SIG-M5 (cell line): ENCODE measurements at places on chromosomes 1 and 21.

DNA sequence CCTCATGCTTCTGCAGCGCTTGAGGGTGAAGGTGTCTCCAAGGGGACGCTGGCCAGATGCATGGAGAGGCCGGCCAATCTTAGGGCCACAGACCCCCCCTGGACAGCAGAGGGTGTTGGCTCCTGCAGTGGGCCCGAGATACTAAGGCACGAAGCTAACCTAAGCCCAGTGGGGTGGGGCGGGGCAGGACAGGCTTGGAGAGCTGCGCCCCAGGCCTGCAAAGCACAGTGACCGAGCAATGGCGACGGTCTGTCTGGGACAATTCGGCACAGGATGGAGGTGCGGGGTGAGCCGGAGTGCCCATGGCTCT lies 1.3 kb downstream of the FNDC10 start:
- no peak for DNase-seq

DNA sequence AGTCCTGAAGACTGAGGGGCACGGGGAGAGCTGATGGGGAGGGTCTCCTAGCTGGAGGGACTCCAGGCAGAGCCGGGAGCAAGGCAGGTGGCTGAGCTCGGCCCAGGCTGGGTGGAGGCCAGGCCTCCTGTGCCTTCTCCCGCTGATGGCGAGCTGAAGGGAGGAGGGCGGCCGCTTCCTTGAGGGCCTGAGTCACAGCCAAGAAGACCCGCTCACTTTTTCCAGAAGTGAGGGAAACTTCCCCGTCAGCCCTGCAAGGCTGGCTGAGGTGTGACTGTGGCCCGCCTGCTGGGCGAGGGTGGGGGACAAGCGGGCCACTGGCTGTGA lies 1.7 kb upstream of the VWA1 start:
- no peak for DNase-seq

- DNase-seq, result no peak
Observed at GRCh38 chr1:38777464-38777957, 82.1 kb downstream of the RRAGC start.

DNA sequence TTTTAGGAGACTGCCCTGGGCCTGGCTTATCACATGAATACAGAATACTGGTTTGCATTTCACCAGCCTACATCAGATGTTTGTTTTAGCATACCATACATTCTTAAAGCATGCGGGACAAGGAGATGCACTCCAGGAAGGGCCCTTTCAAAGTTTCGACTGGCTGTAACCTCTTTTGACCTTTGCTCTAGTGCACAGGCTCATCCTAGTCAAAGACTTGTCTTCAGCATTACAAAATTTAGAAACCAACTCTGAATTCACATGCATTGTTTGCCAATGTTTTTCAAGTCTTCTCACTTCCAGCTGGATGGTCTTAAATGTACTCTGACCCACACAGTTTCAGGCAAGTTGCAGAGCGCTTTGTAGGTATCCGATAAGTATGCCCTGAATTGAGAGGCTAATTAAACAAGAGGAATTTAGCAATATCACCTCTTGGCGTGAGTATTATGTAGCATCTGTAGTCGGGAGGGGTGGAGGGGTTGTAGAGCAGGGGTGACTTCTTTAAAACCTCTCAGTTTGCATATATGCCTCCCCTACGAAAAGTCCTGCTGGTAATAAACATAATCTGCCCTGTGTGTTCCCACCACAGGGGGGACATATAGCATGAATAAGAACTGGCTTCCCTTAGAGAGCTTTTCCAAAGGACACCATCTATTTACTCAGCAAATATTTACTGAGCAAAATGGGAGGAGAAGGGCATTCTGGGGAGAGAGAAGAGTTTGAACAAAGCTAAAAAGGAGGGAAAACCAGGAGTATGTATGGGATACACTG lies 24.4 kb upstream of the AHCYL1 start:
- no peak for DNase-seq

DNA sequence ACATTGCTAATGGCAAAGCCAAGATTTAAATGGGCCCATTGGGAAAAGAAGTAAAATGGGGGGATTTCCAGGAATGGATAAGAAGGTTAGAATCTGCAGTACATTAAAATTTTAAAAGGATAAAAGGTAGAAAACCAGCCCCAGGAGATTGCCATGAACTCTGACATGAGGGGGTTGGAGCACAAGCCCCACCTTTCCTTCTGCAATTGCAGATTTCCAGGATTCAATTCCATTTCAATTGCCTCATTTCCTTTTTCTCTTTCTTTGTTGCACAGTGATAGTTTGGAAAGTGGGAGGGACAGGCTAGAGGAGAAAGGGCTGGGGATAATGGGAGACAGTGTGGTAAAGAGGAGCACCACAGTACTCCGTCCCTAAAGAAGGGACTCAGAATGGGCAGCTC lies 238.5 kb upstream of the RAB4A start:
- DNase-seq, result no peak

DNA sequence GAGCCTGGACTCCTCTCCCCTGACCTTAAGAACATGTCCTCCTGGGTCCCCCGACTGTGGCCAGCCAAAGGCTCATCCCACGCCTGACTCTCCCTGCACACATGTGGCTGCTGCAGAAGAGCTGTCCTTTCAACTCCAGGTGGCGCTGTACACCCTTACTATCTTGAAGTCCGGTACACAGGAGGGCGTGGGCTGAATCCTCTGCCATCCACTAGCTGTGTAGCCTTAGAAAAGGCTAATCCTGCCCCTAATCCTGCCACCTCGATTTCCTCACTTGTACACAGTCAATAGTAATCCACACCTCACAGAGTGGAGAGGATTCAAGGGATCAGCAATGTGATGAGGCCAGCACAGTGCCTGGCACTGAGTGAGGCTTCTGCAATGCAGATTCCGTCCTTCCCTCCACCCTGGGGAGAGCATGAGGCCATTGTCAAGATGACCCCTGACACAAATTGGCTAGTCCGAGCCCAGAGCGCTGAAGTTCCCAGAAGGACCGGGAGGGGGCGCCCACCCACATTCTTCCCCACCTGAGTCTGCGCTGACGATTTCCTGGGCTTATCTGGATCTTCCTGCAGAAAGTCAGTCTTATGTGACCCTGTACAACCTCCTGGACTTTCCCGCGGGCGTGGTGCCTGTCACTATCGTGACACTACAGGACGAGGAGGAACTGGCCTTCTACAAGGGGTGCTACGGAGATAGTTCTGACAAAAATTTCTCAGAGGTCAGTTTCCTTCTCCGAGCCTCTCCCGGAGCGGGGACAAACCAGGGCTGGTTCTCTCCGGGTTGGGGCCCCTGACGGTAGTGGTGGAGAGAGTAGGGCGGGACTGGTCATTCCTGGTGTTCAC lies 47.1 kb upstream of the DMBX1 start:
- DNase-seq, result no peak

DNA sequence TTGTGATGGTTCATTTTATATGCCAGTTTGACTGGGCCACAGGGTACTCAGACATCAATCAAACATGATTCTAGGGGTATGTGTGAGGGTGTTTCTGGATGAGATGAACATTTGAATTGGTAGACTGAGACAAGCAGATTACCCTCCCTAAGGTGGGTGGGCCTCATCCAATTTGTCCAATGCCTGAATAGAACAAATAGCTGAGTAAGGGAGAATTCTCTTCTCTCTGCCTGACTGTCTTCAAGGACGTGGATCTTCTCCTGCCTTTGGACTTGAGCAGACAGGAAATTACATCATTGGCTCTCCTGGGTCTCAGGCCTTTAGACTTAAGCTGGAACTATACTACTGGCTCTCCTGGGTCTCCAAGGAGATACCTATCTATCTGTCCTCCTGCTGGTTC lies 64.4 kb downstream of the SUSD4 start:
- DNase-seq, result no peak
